Activated naive CD4-positive, alpha-beta T cell treated with anti-CD3 and anti-CD28 coated beads for 36 hours (primary cell): ENCODE measurements at places on chromosomes 1 and 21. TPM values are rescaled to one million over a fixed set of nuclear protein-coding genes. Genes with fewer than 3 reads are reported as not detected.

Gene ASTN1
- not detected for total RNA-seq

Gene MIER1
- 58.3 TPM for total RNA-seq

Gene TSPAN2
- 0.86 TPM for total RNA-seq

Gene TEX38
- total RNA-seq = not detected

Gene SCCPDH
- 23.8 TPM for total RNA-seq

Gene FALEC
- total RNA-seq = not detected

Gene PIGV
- total RNA-seq = 10.6 TPM

Gene MYCL
- total RNA-seq = 0.19 TPM

Gene OR2W3
- total RNA-seq = not detected

Gene CD1E
- total RNA-seq = not detected

Gene TENT5C
- 10.7 TPM for total RNA-seq

Gene AGBL4
- total RNA-seq = not detected

Gene DENND2C
- total RNA-seq = 0.31 TPM

Gene LPAR3
- 1.1 TPM for total RNA-seq

Gene HCN3
- total RNA-seq = 1.6 TPM

Gene UMODL1
- total RNA-seq = not detected

Gene TTC22
- 6.9 TPM for total RNA-seq

GRCh38 chr1:56376188-56376984, 203.0 kb downstream of the PLPP3 start:
- no peak for DNase-seq
- H3K27ac ChIP-seq = no peak overlapping the region
- H3K27me3 ChIP-seq = peaks cover 3% of the 10 kb centered on the region
- H3K4me3 ChIP-seq = no peak overlapping the region

DNA sequence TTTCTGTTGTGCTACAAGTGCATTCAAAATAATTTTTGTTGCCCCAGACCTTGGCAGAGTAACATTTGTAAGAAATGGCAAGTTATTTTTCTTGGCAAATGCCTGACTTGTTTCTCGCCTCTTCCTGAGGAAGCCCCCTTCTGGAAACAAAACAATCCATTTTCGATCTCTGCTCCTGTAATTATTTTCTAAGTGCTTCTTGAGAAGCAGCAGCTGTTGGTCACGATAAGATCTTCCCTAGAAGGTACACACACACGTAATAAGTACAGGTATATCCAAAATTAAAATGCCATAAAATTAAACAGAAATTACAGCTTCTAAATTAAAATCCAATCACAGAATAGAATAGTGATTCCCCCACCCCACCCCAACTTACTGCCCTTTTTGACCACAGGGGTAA, 47.3 kb downstream of the LPGAT1 start:
- DNase-seq = no peak
- H3K4me3 ChIP-seq = no peak overlapping the region
- no peaks in the 10 kb centered on the region for H3K4me1 ChIP-seq
- H3K36me3 ChIP-seq = peaks cover 4% of the 10 kb centered on the region
- no peaks in the 10 kb centered on the region for H3K27me3 ChIP-seq
- H3K27ac ChIP-seq = no peak overlapping the region

DNA sequence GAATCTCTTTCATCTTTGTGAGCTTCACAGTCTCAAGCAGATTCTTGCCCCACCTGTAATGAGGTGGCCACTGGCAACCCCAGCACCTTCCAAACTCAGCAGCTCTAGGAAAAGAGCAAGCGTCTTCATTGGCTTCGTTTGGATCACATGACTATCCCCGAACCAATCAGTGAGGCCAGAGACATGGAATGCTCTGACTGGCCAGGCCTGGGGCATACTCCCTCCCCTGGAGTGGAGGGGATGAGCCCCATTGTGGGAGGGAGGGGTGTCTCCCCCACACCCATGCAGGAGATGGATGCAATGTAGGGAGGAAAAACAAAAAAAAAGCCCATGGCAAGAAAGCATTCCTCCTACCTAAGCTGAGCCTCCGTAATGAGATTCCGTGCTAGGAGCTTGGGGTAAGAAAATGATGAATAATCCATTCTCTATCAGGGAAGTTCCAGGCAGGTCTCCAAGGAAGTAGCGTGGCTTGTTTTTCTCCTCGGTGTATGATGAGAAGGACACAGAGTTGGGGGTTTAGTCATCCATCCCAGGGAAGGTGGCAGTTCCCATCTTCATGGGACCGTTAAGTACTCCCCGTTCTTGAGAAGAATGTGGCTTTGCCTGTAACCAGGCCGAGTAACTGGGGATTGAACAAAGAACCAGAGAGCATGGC, 32.7 kb downstream of the FHAD1 start:
- H3K4me3 ChIP-seq = no peak overlapping the region
- no peak for DNase-seq
- H3K4me1 ChIP-seq = no peaks in the 10 kb centered on the region
- no peaks in the 10 kb centered on the region for H3K36me3 ChIP-seq
- H3K27me3 ChIP-seq = peaks cover 10% of the 10 kb centered on the region

DNA sequence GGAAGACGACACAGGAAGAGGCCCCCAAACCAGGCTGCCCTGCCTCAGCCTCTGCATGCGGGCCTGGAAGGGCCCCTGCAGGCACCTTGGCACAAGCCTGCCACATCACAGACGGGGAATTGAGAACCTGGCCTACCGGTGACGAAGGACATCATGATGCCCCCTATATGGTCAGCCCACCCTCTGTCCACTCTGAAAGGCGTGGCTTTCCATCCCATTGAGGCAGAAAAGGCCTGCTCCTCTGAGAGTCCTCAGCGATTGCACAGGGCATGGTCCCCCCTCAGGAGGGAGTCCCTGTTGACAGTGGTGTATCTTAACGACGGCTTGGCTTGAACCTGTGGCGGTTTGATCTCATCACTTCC, 11.4 kb downstream of the KRTAP10-1 start:
- H3K4me1 ChIP-seq = no peaks in the 10 kb centered on the region
- no peak for DNase-seq
- H3K27me3 ChIP-seq = no peaks in the 10 kb centered on the region

- H3K27ac ChIP-seq = peak within 1 kb of the TSS; percentile 97
- DNase-seq = peak; percentile 72
- H3K27me3 ChIP-seq = no peaks in the 10 kb centered on the region
- H3K4me1 ChIP-seq = peaks cover 44% of the 10 kb centered on the region
- H3K36me3 ChIP-seq = peaks cover 43% of the 10 kb centered on the region
These were observed at the start of gene IL12RB2 for GRCh38 chr1:67307251-67308060. IL12RB2 (plus strand) TSS chr1:67307873; CDS start chr1:67320369, 12,496 bp downstream.

GRCh38 chr1:114330451-114330983, 176.8 kb upstream of the SYT6 start:
- H3K36me3 ChIP-seq = no peaks in the 10 kb centered on the region
- peaks cover 48% of the 10 kb centered on the region for H3K4me1 ChIP-seq
- no peak overlapping the region for H3K4me3 ChIP-seq
- peak; percentile 42 for DNase-seq

GRCh38 chr1:108708691-108709660, 3.7 kb upstream of the FNDC7 start:
- peak; percentile 81 for DNase-seq
- no peak overlapping the region for H3K27ac ChIP-seq
- H3K4me1 ChIP-seq = peaks cover 11% of the 10 kb centered on the region
- H3K27me3 ChIP-seq = no peaks in the 10 kb centered on the region

- peak; percentile 59 for DNase-seq
- H3K27me3 ChIP-seq = no peaks in the 10 kb centered on the region
- H3K4me1 ChIP-seq = peaks cover 52% of the 10 kb centered on the region
- H3K27ac ChIP-seq = peak overlapping the region; percentile 20
- no peak overlapping the region for H3K4me3 ChIP-seq
These were observed 7.8 kb downstream of the DIPK1A start for GRCh38 chr1:92953491-92953890.

DNA sequence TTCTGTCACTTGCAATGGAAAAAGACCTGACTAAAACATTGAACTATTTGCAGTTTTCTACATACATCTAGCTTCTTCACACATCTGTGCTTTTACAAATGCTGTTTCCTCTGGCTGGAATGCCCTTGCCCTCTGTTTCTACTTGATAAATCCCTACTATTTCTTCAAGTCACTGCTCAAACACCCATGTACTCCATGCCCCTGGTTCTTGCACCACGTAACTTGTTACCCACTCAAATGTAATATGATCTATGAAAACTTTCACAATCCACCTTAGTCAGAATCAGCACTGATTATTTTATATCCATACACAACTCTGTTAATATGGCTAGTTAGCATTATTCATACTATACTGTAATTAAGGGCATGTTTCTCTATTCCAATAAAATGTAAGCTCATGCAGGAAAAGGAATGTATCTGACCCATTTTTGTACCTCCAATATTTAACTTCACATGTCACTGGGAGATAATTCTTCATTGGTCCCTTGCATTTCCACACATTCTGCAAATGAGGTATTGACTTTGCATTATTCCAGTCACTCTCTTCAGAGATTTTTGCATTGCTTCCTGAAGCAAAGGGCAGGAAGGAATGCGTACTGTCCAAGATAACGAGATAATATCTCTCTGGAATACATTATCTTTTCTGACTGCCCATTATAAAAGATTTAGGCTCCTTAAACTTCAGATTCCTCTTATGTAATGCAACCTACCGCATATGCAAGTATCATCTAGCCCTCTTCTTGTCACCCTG, 158.3 kb downstream of the COL24A1 start:
- no peak overlapping the region for H3K27ac ChIP-seq
- peaks cover 2% of the 10 kb centered on the region for H3K27me3 ChIP-seq
- DNase-seq = no peak
- no peaks in the 10 kb centered on the region for H3K36me3 ChIP-seq
- H3K4me1 ChIP-seq = no peaks in the 10 kb centered on the region

DNA sequence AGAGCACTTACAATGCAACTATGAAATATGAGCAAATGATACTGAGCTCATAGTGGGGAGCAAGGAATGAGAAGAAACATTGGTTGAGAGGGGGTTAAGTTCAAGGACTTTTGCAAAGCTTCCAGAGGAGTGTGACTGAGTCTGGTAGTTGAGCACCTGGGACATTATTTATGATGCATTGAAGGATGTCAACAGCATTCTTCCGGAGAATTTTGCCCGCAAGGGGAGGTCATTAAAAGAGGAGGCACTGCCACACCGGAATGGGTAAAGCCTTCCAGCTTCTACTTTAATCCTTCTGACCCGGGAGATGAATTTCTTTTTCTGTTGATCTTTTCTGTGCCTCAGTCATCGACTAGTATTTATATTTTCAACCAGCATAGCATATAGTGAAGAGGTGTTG, 208.4 kb upstream of the CAMK1G start:
- no peaks in the 10 kb centered on the region for H3K27me3 ChIP-seq
- H3K4me3 ChIP-seq = no peak overlapping the region
- H3K36me3 ChIP-seq = no peaks in the 10 kb centered on the region
- H3K27ac ChIP-seq = no peak overlapping the region

GRCh38 chr1:182003953-182004586, 57.4 kb downstream of the ZNF648 start:
- H3K36me3 ChIP-seq = peaks cover 6% of the 10 kb centered on the region
- H3K27ac ChIP-seq = no peak overlapping the region
- DNase-seq = no peak
- no peak overlapping the region for H3K4me3 ChIP-seq
- peaks cover 6% of the 10 kb centered on the region for H3K27me3 ChIP-seq

DNA sequence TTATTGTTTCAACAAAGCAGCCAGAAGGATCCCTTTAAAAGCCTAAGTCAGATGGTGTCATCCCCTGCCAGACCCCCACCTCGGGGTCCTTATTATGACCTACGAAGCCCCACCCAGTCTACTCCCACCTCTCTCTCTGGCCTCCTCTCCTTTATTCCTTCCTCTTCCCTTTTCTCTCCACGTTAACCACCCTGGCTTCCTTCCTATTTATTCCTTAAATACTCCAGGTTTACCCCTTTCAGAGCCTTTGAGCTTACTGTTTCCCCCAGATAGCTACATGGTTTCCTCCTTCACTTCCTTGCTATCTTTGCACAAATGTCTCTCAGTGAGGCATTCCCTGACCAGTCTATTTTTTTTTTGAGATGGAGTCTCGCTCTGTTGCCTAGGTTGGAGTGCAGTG, 12.0 kb upstream of the SLC9A1 start:
- no peaks in the 10 kb centered on the region for H3K27me3 ChIP-seq
- no peak overlapping the region for H3K27ac ChIP-seq
- peaks cover 3% of the 10 kb centered on the region for H3K4me1 ChIP-seq
- no peaks in the 10 kb centered on the region for H3K36me3 ChIP-seq
- H3K4me3 ChIP-seq = no peak overlapping the region

DNA sequence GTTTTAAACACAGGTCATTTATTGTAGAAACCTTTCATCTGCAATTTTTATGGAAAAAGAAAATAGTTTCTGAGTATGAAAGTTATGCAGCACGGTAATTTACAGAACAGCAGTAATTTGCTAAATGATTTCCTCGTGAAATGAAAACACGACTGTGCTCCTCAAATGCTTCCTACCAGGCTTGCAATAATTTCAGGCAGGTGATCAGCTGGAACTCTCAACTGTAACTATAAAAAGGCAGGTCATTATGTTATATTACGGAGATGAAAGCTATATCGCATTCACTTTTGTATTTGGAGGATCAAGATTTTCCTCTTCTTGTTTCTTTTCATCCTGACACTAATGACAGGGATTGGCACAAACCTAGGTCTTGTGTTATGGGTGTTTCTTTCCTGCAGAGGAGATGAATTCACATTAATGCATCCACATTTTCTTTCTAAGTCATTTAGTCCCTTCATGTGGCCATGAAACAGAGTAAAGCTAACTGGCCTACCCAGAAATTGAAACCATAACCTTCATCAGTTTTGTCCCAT, 57.4 kb downstream of the SAMSN1 start:
- H3K4me1 ChIP-seq = peaks cover 45% of the 10 kb centered on the region
- no peak for DNase-seq
- H3K27me3 ChIP-seq = no peaks in the 10 kb centered on the region
- H3K27ac ChIP-seq = peak overlapping the region; percentile 10
- no peak overlapping the region for H3K4me3 ChIP-seq

GRCh38 chr1:68036946-68037345, 13.5 kb downstream of the DIRAS3 start:
- DNase-seq = no peak
- H3K4me1 ChIP-seq = no peaks in the 10 kb centered on the region
- H3K27ac ChIP-seq = no peak overlapping the region
- H3K36me3 ChIP-seq = no peaks in the 10 kb centered on the region

DNA sequence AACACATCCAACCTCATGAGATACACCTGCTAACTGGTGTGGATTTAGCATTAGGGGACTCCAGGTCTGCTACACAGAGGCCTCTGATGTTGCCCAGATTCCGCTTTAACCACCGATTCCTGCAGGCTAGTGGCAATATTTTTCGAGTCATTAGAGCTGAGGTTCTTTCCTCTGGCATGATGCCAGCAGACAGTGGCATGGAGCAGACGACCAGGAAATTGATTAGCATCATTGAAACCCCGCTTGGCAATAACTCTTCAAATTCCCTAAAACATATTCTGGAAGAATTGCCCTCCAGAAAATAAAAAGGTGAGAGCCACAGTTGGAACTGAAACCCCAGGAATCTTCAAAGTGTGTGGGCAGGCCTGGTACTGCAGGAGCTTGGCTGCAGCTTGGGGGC, 28.4 kb upstream of the ETV3 start:
- H3K4me1 ChIP-seq = no peaks in the 10 kb centered on the region
- DNase-seq = no peak
- H3K4me3 ChIP-seq = no peak overlapping the region
- H3K27ac ChIP-seq = no peak overlapping the region
- H3K36me3 ChIP-seq = no peaks in the 10 kb centered on the region
